Right cardiac atrium (tissue), 5 donors: ENCODE measurements at places on chromosomes 6 and 20.

DNA sequence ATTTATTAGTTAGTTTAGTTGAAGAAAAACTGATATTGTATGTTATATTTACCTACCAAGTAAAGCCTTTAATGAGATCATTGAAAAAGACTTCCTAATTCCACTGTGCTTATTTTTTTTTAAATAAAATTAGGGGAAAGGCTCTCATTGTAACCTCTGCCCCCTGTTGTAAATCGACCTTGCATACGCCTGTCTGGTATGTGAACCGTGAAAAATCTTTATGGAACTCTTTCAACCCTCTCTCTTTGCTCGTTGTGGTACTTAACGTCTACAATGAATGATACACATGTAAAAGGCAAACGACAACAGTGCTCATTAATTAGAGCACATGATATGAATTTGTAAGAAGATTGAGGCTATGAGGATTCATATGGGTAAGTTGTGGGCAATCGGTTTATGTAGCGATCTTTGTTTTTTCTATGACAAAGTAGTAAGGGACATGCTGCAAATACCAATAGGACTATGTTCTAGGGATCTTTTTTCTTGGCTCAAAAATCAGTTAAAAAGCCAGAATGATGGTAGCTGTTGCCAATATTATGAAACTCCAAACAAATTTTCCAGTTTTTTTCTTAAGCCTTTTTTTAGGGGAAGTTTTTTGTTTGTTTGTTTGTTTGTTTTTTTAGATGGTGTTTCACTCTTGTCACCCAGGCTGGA lies 119.0 kb upstream of the MCHR2 start:
- DNase-seq = no peak

GRCh38 chr6:38688579-38689087 lies 14.3 kb downstream of the GLO1 start:
- DNase-seq = no peak

GRCh38 chr6:136306466-136306865 lies 16.8 kb upstream of the BCLAF1 start:
- no peak for DNase-seq

DNA sequence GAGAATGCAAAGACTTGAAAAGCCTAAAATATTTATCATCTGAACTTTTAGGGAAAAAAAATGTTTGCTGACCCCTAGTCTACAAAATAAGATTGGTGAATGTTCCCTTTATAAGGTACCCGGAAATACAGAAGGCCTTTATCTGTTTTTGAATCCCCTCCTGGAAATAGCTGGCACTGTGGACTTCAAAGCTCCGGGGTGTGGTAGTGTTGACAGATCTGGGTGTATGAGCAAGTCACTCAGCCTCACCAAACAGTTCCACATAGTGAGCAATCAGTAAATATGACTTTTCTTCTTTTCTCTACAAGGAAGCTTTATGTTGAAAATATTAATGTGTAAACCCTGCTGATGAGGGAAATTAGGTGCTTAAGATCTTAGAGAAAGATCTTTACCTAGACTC lies 29.2 kb upstream of the HTR1B start:
- no peak for DNase-seq

DNA sequence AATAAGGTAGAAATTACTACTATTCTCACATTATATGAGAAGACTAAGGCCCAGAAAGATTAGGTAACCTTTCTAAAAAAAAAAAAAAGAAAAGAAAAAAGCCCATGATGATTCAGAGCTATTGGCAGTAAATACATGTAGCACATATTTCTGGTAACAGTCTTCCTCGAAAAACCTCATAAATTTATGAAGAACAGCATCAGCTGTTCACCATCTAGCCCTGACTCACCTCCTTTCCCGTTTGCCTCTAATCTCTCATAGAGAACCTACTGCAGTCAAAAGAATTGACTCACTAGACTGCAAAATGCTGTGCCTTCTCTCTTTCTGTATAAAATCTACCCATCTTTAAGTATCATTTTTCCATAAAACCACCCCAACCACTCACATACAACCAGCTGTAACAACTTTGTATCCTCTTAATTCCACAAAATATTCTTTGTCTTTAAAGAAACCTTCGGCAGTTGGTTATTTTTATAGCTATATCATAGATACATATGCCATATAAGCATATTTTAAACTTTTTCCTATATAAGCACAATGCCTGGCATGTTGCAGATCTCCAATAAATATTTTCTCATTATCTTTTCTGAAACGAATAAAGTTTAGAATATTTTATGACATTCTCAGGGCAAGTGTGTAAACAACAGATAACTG lies 152.7 kb upstream of the ENPP5 start:
- no peak for DNase-seq

GRCh38 chr6:44284121-44284520 lies 13.9 kb downstream of the TMEM151B start:
- no peak for DNase-seq
